ENCODE measurements at places on chromosomes 7 and 10.

GRCh38 chr10:80996615-80997193, 459.0 kb downstream of the SH2D4B start:
- no peak for DNase-seq

DNA sequence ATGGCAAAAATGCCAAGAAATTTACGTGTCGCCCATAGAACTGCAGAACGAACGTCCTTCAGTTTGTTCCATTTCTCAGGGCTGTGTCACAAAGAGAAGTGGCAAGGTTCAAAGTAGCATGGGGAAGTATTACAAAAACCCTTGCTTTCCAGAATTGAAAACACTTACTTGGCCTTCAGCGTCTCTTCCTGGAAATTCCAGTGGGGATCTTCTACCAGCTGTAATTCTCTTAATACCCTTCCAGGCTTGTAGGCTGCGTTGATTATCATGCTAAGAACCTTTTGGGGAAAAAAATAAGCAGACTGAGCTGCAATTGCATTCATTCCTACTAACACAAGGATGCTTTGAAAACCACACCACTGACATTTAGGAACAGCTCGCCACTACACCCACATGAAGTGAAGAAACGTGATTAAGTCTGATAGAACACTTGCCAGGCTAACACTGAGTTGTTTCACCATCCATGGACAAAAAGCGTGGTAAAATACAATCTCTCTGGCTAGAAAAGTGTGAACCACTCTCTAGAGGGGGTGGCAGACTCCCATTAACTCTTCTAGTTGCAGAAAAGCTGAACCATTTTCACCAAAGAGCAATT, 222.3 kb downstream of the SFMBT2 start:
- DNase-seq = no peak

- DNase-seq = no peak
Observed at GRCh38 chr7:68434857-68435256, 1163.4 kb upstream of the AUTS2 start.

DNA sequence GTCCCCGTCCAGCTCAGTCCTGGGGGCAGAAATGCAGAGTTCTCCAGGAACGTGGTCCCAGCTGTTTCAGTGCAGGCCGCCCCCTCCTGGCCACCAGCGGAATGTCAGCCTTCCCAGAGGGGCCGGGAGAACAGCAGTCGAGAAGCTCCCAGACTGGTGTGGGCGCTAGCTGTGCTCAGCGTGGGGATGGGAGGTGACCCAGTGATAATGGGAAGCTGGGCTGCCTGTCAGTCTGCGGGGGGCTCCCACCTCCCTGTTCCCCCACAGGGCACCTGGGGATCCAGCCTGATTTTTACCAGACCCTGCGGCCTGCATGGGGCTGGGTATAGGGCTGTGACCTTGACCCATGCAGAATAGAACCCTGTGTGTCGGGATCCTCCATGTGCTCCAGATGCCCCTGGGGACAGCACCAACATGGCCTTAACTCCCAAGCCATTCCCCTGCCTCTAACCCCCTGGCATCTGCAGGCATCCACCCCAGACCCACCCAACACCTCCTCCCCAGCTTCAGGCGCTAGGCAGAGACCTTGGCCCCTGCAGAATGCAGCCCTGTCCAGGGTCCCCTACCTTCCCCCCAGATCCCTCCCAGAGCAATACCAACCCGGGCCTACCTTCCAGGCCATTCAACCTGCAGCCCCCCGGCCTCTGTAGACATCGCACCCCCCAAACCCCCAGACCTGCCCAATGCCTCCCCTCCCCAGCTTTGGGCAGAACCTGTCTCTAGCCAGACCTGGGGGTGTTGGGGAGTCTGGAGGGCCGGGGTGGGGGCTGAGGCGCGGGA, 880 bp upstream of the ELN start:
- DNase-seq = peak; percentile 28

GRCh38 chr7:148380596-148381419, 209.8 kb upstream of the C7orf33 start:
- DNase-seq = no peak

DNA sequence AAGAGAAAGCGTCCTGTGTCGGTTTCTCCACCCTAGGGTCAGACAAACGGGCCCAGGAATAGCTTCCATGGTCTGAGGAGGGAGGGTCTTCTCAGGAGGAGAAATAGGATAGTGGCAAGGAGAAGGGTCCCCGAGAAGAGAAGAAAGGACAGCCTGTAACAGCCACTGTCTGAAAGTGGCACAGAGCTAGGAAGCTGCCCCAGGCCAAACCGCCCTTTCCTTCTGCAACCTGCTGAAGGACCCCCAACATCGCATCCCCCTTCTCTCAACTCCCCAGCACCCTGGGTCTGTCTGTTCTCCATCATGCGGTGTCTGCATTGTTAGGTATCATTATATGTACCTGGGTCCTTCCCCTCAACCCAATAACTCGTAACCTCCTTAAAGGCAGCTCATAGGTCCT, 47.1 kb downstream of the COL17A1 start:
- DNase-seq = no peak

- DNase-seq = no peak
Observed at GRCh38 chr10:86707505-86707904, 39.2 kb downstream of the LDB3 start.

DNA sequence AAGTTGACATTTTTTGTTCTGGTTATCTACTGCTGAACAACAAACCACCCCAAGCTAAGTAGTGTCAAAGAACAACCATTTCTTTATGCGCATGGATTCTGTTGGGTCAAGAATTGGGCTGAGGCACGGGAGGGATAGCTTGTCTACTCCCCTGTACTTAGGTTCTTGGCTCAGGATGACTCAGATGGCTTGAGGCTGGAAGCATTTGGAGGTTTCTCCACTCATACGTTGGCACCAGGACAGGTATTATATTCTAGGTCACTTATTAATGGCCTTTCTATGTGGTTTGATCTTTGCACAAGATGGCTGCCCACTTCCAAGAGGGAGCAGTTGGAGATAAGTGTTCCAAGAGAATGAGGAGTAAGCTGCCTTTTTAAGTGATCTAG, 11.8 kb upstream of the TFAM start:
- DNase-seq = no peak

- DNase-seq = no peak
Observed at GRCh38 chr7:95772298-95772770, at the start of gene DYNC1I1. Gene DYNC1I1 (plus strand): TSS chr7:95772554. CDS start chr7:95804730, 32,176 bp downstream.

- no peak for DNase-seq
Observed at GRCh38 chr10:60818134-60818770, 40.0 kb downstream of the CDK1 start.

GRCh38 chr10:114110174-114110972, 63.6 kb downstream of the CCDC186 start:
- DNase-seq = no peak

GRCh38 chr10:124107072-124107471, 13.7 kb upstream of the CHST15 start:
- no peak for DNase-seq

DNA sequence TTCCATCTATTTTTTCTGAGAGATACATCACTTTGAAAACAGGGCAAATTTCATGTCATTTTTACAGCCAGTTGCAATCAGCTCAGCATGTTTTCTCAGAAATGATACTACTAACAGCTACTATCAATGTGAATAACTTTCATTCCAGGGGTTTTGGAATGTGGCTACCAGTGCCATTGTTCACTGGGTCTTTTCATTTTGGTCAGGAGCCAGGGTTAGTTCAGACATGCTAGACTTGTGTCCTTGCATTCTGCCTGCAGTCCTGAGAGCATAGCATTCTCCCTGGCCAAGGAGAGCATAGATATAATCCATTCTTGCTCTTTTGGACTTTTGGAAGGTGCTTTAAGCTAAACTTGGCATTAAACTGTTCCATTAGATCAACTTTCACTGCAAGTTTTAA, 160.9 kb upstream of the NEBL start:
- DNase-seq = no peak

DNA sequence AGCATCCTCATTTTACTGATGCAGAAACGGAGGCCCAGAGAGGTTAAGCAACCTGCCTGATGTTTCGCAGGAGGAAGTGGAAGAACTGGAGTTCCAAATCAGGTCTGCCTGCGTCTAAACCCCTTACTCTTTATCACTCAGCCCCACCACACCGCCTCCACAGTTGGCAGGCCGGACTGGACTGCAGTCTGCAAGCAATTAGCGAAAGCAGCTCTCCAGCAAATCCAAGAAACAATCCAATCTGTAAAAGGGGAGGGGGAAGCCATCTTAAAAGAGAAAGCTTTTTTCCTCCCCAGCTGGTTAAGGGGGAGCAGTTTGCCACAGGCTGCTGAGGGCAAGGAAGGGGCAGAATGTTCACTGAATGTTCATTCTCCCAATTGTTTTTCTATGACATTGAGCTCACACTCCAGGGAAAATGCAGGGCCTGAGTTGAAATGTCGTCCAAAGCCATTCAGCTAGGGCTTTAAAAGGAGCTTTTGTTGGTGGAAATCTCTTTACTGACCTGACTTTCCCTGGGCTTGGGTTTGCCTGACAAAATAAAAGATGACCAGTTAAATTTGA, 350.1 kb downstream of the RNLS start:
- DNase-seq = no peak

- no peak for DNase-seq
Observed at GRCh38 chr7:45359776-45360175, 202.2 kb downstream of the RAMP3 start.

DNA sequence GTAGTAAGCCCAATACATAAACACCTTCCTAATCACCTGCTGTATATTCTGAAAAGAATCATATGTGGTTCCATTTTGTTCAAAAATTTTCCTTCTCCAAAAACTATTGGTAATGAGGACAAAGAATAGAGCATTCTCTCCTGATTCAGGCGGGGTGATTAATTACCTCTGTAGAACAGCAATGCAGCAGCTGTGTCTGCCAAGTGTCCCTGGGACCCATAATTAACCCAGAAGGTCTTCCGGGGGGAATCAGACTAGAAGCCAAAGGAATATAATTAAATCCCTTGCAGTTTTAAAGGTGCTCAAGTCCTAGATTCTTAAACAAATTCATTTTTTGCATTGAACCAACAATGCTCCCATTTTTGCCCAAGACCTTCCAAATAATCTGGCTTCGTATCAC, 60.3 kb upstream of the ABLIM1 start:
- DNase-seq = no peak

DNA sequence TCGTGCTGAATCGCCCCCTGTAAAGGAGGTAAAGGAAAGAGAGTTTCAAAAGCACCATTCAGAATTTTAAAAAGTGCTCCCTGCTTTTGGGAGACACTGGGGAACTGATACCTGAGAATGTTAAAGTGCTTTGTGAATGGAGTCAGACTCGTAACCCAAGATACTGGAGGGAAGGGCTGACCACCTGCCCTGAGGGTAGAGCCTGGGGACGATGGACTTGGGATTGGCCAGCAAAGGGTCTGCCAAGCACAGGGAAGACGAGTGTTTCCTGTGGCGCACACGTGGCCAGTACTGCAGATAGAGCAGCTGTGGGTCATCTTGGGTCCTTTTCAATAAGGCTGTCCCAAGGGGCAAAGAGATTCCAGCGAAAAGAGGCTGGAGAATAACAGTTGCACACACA, 1284.1 kb upstream of the AUTS2 start:
- no peak for DNase-seq
